ENCODE measurements at places on chromosomes 2 and 18. TPM values are rescaled to one million over a fixed set of nuclear protein-coding genes. Genes with fewer than 3 reads are reported as not detected.
A peak's percentile ranks its signal among the peaks of the same experiment; 100 is the strongest.

Gene SPATA3
- not detected for total RNA-seq

Gene KRTCAP3
- not detected for total RNA-seq

Gene PFN4
- 1.9 TPM for total RNA-seq

Gene CFAP210
- total RNA-seq, result not detected

Gene RAPH1
- 11.8 TPM for total RNA-seq

DNA sequence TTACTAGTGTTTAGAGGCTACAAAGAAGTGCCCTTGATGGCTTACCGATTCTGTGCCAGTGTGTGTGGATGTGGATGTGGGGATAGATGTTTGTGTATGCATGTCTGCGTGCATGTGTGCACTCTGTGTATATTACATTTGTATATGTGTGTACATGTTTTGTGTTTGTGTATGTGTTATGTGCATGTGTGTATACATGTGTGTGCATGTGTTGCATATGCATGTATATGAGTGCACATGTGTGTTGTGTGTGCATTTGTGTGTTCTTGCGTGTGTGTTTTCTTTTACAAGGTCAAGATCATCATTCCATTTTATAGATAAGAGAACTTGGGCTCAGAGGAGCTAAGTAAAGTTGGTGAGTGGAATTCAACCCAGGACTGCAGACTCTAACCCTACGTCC lies 217.1 kb upstream of the PID1 start:
- DNase-seq, result no peak

DNA sequence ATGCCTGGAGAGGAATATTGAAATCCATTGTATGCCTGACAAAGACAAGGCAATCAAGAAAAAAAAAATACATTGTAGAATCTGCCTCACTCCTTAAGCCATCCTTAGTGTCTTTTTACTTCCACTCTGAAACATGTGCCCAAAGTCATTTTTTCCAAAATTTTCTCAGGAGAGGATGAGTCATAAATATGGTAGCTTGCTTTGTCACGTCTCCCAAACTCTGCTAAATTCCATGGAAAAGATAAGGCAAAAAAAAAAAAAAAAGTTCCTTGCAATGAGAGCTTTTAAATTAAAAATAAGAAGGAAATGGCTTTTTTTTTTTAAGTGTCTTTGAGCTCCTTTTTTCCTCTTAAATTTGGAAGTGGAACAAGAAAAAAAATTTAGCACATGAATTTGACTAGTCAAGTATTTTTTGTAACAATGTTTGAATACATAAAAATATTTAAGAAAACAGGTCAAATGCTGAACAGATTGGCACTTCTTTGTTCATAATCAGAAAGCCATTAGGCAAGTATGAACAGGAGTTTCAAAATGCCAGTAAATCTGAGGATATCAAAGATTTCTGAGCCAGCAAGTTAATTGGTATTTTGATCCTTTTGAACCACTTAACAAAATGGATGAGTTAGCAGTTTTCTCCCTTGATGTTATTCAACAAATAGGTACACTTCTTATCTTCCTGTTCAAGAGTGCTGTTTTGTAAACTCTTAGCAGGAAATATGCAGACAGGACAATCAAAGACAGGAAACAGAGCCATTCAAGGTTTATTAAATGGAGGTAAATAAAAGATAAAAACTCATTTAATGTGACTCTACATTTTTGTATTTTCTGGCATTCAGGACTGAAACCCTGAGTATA lies 247.3 kb upstream of the SP5 start:
- no peak for DNase-seq

GRCh38 chr2:111618226-111618977 lies 265.6 kb downstream of the ANAPC1 start:
- no peak for DNase-seq

DNA sequence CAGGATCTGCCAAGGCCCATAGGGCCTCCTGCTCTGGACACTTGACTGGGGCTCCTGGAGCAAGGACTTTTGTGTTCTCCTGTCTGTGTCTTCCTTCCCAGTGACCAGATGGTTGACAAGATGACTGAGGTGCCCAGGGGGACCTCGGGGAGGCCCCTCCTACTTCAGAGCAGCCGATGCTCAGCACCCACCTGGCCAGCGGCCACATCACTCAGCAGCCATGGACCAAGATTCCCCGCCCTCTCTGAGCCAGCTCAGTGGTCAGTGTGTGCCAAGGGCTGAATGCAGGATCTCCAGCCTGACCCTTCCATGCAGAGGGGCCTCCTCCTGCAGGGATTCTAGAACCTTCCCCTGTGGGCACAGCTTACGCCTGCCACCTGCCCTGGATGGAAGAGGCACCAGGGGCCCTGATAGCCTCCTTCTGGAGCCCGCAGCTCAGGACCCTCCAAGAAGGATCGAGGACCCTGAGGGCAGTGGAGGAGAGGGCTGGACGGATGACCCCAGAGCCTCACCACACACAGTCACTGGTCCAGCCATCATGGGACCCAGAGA lies 87.4 kb upstream of the GPC1 start:
- DNase-seq, result peak; percentile 37

DNA sequence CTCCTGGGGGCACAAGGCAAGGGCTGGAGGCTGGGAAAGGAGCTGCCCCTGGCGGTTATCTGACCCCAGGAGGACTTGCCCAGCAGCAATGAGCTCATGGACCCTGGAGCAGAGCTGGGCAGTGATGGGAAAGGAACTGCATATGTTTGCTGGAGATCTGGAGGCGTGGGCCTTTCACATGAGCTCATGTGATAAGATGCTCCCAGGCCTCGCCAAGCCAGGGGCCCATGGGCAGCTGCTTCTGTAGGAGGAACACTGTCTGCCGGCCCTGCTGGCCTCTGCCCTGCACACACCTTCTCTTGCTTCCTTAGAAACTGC lies 9.0 kb upstream of the NPPC start:
- DNase-seq, result no peak

GRCh38 chr2:101132202-101132601 lies 19.0 kb downstream of the TBC1D8 start:
- no peak for DNase-seq

DNA sequence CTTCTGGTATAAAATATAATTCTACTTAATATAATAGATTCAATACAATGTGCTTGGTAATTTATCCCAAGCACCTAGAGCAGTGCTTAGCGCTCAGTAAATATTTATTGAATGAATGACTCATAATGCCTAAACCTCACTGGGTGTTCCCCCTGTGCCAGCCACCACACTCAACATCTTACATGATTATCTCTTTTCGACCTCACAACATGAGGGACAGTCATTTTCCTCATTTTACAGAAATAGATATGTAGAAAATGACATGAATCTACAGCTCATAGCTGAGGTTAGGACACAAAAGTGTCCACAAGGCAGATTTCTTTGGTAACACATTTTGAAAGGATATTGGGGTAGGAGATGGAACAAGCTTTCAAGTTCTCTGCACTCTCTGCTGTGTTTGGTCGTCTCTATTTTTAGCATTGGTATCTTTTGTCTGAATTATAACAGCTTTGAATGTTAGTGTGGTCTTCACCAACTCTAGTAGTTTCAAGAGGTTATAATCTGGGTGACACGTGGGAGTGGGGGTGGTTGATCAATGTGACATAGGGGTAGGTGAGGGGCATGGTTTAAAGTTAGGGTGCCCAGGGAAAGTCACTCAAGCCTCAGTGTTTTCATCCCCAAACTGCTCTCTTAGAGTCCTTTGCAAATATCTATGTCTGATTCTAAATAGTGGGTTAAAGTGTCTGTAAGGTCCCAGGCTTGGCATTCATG lies 9.8 kb downstream of the MYOM1 start:
- DNase-seq, result no peak

DNA sequence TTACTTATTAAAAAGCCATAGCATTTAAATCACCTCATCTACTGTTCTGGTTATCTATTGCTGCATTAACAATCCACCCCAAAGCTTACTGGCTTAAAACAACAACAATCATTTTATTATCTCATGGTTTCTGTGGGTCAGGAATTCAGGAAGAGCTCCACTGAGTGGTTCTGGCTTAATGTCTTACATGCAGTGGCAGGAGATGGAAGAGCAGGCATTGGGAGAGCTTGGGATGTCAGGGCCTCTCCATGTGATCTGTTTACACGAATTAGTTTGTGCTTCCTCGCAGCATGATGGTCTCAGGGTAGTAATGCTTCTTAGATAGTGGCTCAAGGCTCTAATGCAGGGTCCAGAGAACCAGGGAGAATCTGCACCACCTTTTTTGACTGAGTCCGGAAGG lies 14.4 kb upstream of the REL start:
- DNase-seq, result no peak

DNA sequence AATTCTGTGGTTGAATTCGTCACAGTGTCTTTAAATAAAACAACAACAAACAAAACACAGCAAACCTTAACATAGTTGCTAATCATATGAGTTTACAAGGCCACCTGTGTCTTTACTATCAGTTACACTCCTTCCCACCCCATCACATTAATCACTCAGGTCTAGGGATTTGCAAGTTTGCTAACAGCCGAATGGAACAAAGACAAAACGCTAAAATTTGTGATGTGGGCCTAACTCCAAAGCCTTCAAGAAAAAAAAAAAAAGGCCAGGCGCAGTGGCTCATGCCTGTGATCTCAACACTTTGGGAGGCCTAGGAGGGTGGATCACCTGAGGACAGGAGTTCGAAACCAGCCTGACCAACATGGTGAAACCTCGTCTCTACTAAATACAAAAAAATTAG lies 566 bp upstream of the POLI start:
- no peak for DNase-seq

DNA sequence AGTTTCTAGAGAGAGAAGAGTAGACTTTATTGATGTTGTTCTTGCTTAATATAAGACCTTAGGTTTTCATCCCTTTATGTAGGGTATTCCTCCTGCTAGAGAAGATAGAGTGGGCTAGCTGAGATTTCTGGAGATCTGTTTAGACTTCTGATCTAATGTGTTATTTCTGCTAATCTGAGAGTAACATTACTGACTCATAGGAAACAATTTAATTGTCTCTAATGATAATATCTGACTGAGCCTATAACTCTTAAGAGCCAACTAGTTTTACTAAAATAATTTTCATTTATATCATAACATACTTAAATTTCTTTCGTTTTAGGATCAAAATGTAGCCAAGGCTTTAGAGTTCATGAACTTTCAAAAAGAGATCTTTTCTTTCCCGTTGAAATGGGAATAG lies 618.7 kb upstream of the ZEB2 start:
- no peak for DNase-seq

- DNase-seq, result no peak
These were observed 56.0 kb upstream of the RAB6C start for GRCh38 chr2:129923265-129924091.

DNA sequence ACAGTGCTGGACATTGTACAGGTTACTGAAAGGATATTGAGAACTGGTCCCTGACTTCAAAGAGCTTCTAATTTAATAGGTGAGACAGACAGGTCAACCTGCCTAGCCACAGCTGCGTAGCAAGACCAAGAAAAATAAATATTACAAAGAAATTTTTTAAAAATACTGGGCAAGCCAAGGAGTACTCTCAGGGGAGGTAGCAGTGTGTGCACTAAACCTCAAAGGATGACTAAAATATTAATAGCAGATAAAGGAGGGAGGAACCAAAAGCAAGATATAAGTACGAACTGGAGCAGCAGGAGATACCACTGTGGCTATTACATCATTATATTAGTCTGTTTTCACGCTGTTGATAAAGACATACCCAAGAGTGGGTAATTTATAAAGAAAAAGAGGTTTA lies 14.9 kb downstream of the SCG2 start:
- no peak for DNase-seq

DNA sequence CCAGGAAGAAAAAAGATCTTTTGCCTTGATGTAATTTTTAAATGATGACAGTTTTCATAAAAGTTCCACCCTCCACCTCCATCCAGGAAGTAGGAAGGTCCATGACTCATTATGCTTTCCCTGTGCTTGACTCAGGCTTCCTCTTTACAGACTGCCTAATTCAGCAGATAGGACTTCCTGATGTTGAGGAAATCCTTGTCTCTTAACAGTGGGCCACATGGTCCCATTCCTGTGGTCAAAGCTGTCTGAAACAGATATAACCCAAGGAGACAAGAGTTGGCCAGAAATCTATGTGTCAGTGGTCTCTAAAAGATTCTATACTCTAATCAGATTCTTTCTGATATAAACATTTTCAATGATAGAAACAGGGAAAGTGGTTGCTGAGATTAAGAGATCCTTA lies 119.1 kb downstream of the BAZ2B start:
- no peak for DNase-seq

DNA sequence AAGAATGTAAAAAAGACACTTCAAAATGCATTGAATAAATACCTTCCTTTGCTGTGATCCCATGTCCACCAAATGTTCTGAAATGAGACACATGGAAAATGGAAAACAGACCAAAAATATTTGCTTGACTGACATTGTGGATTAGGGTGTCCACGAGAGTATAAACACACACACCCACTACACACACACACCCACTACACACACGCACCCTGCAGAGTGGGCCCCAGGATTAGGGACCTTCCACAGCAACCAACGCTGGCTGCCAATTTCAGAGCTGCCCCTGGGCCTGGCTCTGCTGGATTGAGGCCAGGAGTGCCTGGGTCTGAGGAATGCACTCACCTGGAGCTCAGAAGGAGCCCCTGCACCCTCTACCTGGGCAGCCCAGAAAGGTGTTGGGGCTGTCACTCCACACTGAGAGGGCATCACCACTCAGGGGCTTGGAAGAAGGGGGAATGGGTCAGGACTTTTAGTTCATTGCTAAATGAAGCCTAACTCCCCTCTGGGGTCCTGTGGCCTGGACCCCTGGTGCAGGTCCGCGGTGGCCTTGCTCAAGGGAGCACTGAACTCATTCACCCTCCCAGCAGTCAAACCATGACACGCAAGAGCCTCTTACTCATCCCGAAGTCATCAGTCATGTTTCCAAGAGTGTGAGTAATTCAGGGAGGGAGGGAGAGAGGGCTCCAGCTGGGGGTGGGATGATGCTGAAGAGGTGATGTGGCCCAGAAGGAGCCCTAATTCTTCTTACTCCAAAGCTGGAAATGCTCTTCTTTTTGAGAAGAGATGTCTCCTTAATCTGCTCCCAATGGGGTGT lies 50.2 kb upstream of the PLB1 start:
- no peak for DNase-seq

DNA sequence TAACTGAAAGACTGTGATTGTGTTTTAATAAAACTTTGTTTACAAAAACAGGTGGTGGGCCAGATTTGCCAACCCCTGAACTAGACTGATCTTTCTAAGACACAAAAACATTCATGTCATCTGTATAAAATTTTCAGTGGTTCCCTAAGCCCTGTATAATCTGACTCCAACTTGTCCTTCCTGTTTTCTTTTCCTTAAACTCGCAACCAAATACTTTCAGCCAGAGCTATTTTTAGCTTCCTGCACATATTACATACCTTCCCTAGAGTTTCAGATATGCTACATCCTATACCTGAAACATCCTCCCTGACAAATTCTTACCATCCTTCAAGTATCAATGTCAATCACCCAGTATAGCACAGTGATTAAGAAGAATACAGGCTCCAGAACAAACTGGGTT lies 4.8 kb downstream of the GCFC2 start:
- no peak for DNase-seq

- peak; percentile 82 for DNase-seq
These were observed 34.1 kb upstream of the MAT2A start for GRCh38 chr2:85504778-85505261.

DNA sequence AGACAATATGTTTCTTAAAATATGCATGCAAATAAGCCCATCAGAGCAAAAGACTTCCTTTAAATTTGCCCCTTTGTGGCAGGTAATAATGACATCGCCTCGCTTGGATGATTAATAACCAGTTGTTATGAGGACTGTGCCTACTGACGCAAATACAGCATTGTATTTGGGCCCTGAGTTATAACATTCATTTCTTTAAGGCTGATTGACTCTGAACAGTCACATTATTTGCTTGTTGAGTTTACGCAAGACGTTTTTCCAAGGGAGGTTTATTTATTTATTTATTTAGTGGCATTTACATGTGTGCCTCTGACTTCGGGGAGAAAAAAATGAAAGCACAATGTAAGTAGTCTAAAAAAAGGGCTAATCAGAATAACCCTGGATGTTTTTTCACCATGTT lies 88.3 kb downstream of the SLC8A1 start:
- no peak for DNase-seq

Data from sigmoid colon (tissue), 7 donors.